ENCODE measurements at places on chromosomes 2 and 18.

GRCh38 chr2:234861841-234862735, 89.7 kb upstream of the SH3BP4 start:
- DNase-seq = peak; percentile 91

DNA sequence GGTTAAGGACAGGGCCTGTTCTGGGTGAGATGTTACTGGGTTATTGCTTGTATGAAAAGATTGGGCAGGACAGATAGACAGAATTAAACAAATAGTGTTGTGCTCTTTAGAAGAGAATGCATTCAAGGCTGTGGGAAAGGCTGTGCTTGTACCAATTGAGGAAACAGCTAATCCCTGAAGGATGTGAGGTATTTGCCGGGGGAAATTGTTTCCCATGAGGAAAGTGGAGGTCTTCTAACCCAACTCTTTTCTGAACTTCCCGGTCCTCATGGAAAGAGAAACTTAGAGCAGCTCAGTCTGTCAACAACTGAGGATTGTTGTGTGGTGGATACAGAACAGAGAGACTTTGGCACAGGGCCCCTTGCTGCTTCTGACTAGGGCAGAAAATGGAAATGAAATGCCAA, 9.5 kb downstream of the SLC1A4 start:
- no peak for DNase-seq

DNA sequence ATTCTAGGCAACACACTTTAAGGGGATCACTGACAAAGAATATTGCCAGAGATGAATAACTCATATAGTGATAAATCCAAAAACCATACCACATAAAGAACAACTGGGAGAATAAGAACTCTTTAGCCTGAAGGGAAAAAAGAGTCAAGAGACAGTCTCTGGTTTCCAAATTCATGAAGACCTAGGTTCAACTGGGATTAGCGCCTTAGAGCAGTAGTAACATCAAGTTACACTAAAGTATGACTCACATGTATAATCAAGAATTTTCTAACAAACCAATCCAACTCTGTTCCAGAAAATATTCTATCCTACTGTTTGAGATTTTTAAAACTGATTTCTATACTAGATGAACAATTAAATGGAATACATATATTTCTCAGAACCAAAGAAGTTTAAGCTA, 93.8 kb downstream of the USP34 start:
- no peak for DNase-seq

- no peak for DNase-seq
These were observed 274.2 kb upstream of the LRATD1 start for GRCh38 chr2:14358339-14358738.

DNA sequence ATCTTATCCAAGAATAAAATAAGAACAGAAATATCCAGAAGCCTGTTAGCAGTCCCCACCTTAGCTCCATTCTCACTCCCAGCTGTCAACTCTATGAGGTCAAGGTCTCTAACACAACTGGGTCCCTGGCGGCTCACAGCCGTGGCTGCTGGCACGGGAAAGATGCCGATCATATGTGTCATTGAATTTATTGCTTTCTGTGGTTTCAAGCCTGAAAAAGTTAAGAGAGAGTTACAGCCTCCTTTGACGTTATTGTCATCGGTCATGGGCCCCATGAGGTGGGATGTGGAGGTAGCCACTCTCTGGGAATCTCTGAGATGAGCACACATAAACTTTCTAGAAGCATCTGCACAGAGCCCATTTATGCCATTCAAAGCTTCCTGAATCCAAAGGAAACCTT, 28.7 kb upstream of the CABLES1 start:
- DNase-seq = peak; percentile 85

GRCh38 chr18:43060020-43060419, 55.5 kb downstream of the RIT2 start:
- DNase-seq = no peak

DNA sequence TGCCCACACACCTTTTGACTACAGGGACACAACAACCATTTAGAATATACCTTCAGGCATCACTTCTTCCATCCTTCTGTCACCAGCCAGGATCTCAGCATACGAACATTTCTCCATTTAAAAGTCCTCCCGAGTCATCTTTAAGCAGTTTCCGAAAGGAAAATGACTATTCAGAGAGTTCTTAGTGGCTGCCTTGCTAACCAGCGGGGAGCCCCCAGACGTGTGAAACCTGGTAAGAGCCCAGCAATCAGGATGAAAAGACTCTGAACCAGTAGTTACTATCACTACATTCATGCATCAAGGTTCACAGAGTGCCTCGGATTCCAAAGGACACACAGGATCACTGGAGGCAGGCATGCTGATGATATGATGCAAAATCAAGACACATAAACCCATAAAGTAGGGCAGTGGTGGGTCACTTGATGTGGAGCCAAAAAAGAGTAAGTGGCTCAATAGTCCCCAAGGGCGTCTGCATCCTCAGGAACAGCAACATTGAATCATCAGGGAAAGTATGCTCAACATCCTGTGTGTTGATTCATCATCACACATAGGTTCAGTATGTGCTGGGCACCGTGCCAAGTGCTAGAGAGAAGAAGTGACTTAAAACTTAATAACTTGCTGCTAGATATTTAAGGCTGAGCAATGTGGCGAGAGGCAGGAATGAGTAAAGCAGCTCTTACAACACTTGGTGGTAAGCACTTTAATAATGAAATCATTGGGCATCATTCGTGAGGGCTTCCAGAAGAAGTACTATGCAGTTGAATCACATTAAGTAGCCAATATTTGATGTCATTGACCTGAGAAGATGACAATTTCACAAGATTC, 4.4 kb downstream of the CCL20 start:
- DNase-seq = peak; percentile 92

DNA sequence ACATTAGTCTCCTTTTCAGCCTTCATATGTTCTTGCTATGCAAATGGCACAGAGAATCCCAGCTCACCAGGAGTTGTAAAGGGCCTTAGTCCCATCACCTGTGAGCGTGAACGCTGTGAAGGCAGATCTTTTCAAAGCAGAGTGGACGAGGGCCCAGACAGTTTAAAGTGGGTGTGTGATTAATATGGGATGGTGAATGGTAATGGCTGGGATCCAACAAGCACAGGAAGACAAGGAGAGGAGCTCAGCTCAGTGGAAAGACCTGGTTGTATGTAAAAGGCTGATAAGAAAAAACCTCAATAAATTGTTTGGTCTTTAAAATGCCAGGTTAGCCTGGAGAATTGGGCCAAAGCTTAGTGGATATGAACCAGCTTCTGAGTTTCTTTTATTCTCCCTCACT, 326.2 kb downstream of the NYAP2 start:
- no peak for DNase-seq

DNA sequence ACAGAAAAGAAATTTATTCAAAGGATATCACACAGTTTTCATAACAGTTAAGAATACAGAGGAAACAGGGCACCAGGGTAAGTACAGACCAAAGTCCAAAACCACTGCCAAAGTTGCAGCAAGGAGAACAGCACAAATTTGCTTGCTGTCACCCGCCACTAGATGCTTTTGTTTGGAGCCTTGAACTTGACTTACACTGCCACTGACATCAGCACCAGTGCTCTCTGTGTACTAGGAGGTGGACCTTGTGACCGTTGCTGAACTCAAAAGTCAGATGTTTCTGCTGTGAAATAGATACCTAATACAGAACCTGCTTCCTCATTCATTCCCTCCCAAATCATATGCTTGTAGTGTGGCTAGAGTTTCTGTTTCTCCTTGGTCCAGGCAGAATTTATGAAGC, 578.3 kb upstream of the TMEFF2 start:
- no peak for DNase-seq

DNA sequence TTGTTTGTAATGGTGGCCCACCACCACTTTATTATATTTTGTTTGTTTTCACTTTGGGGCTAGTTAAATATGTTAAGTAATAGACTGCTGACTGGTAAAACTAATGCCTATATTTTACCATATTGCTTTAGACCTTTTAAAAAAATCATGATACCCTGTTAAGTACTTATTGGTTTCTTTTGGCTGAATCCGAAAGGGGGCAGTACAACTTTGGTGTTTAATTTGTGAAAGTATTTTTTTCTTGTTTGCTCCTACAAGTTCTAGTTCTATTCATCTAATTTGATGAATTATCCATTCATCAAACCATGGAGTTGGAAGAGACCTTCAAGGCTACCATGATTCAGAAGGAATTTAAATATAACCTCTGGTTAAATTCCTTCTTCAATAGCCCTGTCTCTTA, 147.0 kb downstream of the MBD5 start:
- no peak for DNase-seq

Measured in foreskin melanocyte (primary cell).